ENCODE measurements at places on chromosomes 2 and 18.

DNA sequence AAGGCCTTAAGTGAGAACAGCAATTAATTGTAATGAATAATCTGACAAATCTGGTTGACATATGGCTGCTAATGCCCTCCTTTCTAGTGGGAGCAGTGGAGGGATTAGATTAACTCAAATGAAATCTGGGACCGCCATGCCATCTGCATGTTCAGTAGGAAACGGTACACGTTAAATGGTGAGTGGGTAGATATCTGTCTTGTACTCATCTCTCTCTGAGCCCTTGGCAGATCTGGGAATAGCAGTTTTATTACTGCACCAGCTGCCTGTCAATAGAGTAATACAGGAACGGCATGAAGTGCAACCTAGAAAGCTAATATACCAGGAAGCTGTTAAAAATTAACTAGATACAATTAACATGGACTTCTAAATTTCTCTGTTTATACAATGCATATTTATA, 258.8 kb downstream of the GPD2 start:
- DNase-seq, result no peak

DNA sequence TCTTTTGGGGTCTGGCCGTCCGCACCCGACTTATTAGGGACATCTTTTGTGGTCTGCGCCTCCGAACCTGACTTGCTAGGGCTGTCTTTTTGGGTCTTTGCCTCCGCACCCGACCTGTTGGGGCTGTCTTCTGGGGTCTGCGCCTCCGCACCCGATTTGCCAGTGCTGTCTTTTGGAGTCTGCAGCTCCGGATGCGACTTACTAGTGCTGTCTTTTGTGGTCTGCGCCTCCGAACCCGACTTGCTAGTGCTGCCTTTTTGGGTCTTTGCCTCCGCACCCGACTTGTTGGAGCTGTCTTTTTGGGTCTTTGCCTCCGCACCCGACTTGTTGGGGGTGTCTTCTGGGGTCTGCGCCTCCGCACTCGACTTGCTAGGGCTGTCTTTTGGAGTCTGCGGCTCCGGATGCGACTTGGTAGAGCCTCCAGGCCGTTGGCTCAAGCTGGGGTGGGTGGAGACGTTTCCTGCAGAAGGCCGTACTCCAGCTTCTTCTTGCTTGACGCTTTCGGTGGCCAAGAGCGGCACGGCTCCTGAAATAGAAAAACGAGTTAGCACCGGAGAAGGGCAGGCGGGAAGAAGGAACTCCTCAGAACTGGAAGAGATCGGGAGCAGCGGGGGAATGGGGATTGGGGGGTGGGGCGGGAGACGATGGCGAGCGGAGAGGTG, 498 bp downstream of the TGOLN2 start:
- DNase-seq, result no peak

DNA sequence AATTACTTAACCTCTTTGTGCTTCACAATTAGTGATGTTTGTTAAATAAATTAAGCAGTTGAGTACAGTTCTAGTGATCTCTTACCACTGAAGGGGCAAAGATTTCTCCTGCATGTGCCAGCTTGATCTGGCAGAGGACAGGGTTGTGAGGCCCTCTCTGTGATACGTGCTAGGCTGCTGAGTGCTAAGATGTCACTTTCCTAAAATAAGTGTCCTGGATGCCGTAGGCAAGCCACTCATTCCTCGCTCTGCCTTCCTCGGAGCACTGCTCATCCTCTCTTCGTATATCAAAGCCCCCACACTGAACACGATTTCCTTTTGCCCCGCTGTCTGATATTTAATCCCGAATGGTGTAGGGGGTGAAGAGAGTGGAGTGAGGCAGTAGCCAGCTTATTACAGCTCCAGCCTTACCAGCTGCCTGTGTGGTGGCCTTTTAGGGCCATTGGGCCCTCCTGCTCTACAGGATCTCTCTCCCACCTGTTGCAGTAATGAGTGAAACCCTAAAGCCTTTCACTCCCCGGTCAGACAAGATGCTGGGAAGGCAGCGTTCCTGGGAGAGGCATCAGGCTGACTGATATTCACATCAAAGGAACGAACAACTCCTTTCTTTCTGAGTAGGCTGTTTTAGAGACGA, 40.5 kb downstream of the PTPRM start:
- no peak for DNase-seq

DNA sequence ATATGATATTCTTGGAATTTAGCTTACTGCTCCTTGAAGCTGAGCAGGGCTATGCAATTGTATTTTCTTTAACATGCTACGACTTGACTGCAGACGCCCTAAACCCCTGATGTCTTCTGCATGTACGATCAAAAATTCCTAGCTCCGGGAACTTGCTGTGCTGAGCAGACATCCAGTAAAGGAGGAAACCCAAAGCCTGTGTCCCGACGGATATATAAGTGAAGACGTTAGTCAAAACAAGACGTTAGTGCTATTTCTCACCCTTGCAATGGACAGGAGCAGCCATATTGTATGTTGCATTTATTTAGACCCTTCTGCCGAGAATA, 51.5 kb downstream of the SETBP1 start:
- DNase-seq, result no peak

- DNase-seq, result no peak
Observed at GRCh38 chr2:178234648-178235047, 40.3 kb downstream of the OSBPL6 start.

DNA sequence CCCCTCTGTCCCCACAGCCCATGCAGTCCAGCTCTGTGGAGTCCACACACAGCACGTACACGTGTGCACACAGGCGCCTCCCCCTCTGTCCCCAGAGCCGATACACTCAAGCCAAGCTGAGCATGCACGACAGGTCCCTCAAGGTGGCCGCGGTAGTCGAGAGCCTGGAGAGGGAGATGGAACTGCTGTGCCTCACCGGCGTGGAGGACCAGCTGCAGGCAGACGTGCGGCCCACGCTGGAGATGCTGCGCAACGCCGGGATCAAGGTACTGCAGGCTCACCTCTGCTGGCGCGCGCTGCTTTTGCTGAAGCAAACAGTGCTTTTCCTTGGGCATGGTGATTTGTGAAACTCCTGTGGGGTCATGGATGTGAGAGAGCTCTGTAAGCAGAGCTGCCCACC, 58.5 kb upstream of the NFATC1 start:
- no peak for DNase-seq

GRCh38 chr2:68230241-68231060, 21.9 kb downstream of the PPP3R1 start:
- no peak for DNase-seq

DNA sequence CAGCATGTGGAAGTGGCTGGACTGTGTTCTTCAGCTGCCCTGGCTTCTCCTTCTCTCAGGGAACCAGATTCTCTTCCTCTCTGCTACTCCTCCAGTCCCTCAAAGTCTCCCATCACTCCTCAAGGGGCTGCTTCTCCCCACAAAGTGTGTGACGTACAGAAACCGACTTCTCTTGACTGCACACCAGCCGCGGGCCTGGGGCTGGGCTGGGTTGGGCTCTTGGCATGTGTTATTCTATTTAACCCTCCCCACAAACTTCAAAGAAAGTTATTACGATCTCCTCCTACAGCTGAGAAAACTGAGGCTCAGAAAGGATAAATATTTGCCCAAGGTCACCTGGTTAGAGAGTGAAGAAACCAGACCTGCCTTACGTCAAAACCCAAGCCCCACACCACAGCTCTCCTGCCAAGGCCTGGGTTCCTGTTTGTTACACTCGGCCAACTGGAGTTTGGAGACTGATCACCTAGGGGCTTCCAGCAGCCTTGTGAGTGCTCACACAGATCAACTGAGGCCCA, 269.0 kb downstream of the TFCP2L1 start:
- DNase-seq, result no peak

GRCh38 chr18:59737776-59738300, 40.6 kb upstream of the CCBE1 start:
- DNase-seq, result no peak

- no peak for DNase-seq
Observed at GRCh38 chr18:14944838-14945237, 196.9 kb downstream of the ANKRD30B start.

DNA sequence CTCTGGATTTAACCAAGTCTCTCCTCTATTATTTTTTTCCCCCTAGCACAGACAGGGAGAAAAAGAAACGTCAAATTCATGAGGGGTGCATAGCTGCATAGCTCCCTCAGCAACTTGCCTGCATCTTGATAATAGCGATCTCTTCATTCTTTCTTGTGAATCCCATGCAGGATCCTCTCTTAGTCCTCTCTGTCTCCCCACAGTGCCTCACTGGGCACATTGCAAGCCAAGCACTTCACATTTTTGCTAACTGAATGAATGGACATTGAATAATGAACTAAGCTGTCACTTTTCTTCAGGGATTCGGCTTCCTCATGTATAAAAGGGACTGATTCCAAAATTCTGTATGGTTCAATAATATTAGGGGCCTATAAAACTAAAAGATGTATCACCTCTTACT, 2.9 kb upstream of the EPB41L3 start:
- DNase-seq, result no peak

GRCh38 chr18:50578651-50579050, 18.8 kb downstream of the MAPK4 start:
- DNase-seq, result no peak

- no peak for DNase-seq
Observed at GRCh38 chr2:60490441-60490840, 63.0 kb downstream of the BCL11A start.

DNA sequence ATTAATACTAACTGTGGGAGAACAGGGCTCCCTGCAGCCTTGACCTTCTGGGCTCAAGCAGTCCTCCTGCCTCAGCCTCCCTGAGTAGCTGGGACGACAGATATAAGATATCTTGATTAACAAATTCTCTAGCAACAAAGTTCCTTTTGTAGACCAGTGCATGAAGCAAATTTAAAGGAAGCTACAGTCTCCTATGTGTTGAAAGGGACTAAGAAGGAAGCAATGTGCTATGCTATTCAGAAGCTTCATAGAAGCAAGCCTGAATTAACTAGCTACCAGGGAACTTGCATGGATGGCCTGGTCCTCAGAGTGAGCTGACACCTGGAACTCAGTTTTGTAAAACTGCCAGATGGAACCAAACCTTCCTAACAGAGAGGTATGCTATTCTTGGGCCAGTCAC, 33.2 kb downstream of the RAPH1 start:
- no peak for DNase-seq

DNA sequence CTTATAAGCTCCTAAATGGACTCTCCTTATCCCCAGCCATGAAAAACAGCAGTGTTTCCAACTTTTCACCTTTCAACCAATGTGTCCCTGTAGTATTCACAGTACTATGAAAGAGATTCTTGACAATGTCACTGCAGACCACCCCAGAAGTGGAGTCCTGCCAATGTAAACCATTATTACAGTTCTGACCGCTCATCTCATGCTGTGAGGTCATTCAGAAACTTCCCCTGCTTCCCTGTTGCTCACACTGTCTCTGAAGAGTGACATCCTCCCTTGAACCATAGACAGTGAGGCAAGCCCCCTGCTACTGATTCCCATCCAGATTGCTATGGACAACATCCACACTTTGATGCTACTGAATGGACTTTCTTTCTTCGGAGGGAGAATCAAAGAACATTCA, 1523.7 kb upstream of the ACVR2A start:
- no peak for DNase-seq

DNA sequence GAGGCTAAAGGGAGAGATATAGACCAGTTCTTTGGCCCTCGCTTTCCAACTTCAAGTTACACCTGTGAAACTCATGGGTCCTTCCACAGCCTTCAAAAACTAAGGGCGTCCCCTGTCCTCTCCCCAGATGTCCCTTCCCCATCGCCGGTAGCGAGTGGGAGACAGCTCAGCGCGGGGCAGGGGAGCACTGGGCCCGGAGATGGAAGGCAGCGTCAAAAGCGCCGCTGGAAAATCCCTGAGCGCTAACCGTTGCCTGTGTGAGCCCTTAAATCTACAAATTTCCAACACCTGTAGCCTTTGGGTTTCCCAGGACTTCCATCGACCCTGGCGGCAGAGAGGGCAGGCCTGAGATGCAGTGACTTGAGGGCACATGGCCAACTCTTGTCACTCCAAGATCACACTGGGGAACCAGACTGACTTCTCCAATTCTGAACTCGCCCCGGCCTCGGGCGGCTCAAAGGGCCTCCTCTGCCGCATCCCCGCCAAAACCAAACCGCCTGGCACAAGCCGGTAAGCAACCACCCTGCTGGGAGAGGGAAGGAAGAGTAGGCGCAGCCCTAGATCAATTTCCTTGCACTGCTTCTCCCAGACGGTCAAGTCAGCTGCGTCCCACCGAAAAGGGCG, 879 bp upstream of the EPAS1 start:
- DNase-seq, result no peak

- no peak for DNase-seq
Observed at GRCh38 chr2:234147335-234147861, 96.9 kb downstream of the SPP2 start.

DNA sequence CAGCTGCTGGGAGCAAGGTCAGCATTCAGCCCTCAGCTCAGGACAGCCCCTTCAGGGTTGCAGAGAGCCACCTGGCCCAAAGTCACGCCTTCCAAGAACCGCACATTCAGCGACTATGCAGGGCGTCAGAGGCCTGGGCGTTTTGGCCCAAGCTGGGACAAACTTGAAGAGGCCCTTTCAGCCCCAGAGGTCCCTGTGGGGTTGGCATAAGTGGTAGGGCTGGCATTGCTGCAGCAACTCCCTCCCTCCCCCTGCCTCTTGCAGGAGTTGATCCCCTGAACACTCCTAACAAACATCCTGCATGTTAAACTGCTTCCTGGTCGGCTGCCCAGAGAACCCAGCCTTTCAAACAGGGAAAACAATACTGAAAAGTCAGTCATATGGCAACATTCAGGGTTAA, 192.9 kb upstream of the SMAD2 start:
- no peak for DNase-seq

DNA sequence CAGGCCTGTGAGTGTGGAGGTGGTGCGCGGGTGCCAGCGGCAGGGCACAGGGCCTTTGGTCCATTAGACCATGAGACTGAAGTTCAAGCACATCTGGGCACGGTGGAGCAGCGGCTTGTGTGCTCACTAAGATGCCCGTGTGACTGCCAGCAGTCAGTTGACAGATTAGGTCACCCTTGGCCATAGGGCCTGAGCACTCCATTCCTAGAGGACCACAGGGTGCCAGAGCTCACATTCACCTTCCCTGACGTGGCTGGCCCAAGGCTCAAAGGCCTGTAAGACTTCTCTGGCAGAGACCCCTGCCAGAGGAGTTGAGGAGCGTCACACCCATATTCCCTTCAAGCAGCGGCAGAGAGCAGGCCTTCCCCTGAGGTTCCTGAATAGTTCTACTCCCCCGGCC, 650 bp downstream of the LHCGR start:
- DNase-seq, result no peak

DNA sequence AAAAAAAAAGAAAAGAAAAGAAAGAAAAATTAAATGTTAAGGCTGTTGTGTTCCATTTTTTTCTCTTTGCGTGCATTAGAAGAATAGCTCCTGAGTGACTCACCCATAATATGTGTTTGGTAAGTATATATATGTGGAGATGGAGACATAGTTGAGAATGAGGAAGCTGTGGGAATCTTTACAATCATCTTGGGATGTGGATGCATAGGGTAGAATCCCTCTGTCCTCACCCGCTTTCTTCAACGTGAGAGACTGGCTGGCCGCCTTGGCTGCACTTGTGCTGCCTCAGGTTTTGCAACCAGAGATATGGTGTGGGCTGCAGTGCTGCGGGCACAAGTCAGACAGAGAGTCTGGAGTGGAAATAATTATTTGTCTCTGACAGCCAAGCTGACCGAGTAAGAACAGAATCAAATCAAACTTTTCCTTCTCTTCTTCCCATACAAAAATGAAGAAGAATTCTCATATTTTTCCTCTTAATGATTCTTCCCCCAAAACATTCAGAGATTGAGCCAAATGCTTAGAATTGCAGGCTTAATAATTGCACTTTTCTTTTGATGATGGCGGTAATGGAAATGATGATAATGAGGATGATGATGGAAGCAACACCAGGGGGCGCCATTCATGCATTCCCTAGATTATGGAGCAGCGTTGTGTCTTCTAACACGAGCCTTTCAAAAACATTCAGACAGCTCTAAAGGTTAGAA, 48.5 kb downstream of the SERPINB7 start:
- DNase-seq, result no peak

GRCh38 chr18:36578871-36579710, 249.7 kb downstream of the TPGS2 start:
- DNase-seq, result no peak
